MV-4-11 (cell line): ENCODE measurements at places on chromosomes 1 and 21.

DNA sequence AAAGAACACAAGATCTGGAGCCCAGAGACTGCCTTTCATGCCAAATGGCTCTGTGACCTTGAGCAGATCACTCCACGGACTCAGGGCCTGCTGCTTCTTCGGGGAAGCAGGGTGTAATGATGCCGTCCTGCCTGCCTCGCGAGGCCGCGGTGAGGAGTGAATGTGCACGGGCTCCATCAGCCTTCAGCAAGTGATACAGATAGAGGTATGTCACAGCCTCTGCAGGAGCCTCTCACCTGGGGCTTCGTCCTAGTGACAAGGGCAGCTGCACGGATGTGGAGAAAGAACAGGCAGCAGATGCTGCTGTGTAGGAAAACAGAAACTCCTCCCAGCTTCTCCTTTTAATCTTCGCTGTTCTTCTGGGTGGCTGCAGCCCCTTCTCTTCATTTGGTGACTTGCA lies 127.5 kb downstream of the KCNN3 start:
- peak; percentile 28 for DNase-seq

GRCh38 chr1:221217029-221217428 lies 337.8 kb downstream of the HLX start:
- no peak for DNase-seq

GRCh38 chr1:156276532-156276931 lies 6.1 kb downstream of the SMG5 start:
- peak; percentile 70 for DNase-seq

- DNase-seq: no peak
Measured at GRCh38 chr1:53321776-53322602, 5.9 kb downstream of the LRP8 start.

GRCh38 chr1:221919743-221920142 lies 177.9 kb upstream of the DUSP10 start:
- DNase-seq: no peak
